ENCODE measurements at places on chromosomes 5 and 9.
A peak's percentile ranks its signal among the peaks of the same experiment; 100 is the strongest.

DNA sequence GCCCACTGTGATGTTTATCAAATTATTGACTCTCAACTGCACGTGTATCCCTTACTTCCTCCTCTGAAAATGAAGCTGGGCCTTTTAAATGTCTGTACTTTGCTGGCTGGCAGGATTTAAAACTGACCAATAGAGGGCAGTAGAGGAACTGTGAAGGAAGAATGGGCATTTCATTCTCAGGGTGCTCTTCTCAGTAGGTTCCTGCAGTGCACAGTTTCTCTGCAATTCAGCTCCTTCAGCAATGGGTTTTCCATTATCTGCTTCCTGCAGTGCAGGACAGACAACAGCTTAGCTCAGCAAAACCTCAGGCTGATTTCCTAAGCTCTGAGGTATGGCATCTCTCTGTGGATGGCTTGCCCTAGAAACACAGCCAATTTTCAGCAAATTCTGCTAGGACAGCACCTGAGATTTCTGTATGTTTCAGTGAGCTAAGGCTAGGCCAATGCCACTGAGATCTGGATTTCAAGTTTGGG is 298.4 kb upstream of the PRDM9 start:
- peak; percentile 52 for DNase-seq

DNA sequence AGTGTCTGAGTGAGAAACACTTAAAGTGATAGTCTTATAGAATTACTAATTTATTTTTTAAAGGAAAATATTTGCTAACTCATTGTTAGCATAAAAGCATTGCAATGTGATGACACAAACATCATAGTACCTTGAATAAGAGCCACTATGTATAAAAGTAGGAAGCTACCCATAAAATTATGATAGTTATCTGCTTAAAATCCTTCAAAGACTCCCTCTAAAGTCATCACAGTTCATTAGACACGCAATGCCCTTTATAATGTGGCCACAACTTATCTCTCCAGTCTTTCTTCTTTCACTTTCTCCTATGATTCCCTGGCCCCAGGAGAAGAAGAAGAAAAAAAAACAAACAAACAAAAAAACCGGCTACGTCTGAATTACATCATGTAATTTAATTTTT is 1144.0 kb upstream of the NUDT12 start:
- DNase-seq = no peak

- no peak for DNase-seq
These were observed 31.1 kb upstream of the NRARP start for GRCh38 chr9:137333016-137333671.

GRCh38 chr9:113328045-113328782 is 11.9 kb downstream of the WDR31 start:
- no peak for DNase-seq

DNA sequence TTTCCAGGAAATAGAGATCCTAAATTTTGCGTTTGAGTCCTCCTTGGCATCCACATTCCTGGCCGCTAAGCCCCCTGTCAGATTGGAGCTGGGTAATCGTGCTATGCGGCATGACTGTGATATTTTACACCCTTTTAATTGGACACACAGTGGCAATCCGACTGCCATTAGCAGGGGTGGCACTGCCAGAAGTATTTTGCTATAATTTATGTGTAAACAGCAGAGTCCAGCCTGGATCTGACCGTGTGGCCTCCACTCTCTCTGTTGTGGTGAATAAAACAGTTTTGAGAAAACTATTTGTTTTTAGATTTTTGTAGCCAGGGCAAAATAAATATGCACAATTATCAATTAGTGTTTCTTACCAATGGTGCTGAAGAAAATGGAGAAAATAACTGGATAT is 281.0 kb upstream of the IRX2 start:
- DNase-seq = no peak

DNA sequence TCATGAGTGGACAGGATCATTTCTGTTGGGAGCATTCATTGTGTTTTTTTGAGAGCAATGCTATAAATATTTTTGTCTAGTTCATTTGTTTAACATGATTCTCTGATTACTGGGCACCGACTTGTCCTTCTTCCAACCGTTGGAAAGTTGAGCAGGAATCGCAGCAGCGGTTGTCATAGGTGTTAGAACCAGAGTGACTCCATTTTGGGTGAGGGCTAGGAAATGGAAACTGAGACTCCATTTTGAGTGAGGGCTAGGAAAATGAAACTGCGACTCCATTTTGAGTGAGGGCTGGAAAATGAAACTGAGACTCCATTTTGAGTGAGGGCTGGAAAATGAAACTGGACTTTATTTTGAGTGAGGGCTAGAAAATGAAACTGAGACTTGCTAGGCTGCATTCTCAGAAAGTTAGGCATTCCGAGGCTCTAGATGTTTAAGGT is 100.6 kb downstream of the ICE1 start:
- DNase-seq = no peak

- no peak for DNase-seq
These were observed 283.4 kb downstream of the GAS1 start for GRCh38 chr9:86663905-86664304.

DNA sequence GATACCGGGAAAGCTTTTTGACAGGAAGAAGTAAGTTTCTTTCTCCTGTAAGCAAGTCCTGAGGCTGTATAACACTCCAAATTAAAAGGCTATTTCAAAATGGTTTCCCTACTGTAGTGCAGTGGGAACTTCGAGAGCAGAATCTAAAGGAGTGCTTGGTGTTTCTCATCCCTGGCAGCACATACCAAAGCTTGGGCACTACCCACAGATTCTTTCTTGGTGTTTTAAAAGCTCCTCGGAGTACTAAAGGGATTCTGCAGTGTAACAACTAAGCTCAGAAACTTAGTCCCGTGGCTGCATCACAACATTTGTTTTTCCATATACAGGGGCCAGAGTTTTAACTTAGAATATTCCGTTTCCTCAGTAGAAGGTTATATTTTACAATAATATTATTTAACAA is 5.6 kb upstream of the APC start:
- DNase-seq = no peak

All from testis (tissue), 5 donors.